Lung (tissue), 17 donors: ENCODE measurements at places on chromosomes 5 and 9. TPM values are rescaled to one million over a fixed set of nuclear protein-coding genes. Genes with fewer than 3 reads are reported as not detected.

The SIT1 gene
- 0.92 TPM for total RNA-seq

The F2RL1 gene
- 19.2 TPM for total RNA-seq

The CEP78 gene
- 15.3 TPM for total RNA-seq

The ADRB2 gene
- 8.0 TPM for total RNA-seq

The RELL2 gene
- 1.2 TPM for total RNA-seq

The OR13C5 gene
- not detected for total RNA-seq

The CCDC152 gene
- 0.98 TPM for total RNA-seq

The DPYSL3 gene
- 112 TPM for total RNA-seq

The FRMD3 gene
- total RNA-seq = 3.2 TPM

The ADAMTS12 gene
- 4.8 TPM for total RNA-seq

The ARHGEF39 gene
- total RNA-seq = 1.3 TPM

The ENTPD2 gene
- total RNA-seq = 3.2 TPM

The OR13C3 gene
- not detected for total RNA-seq
